ENCODE measurements at places on chromosomes 3 and 15.

GRCh38 chr15:65583701-65584100, 27.2 kb downstream of the INTS14 start:
- peak; percentile 53 for DNase-seq

- peak; percentile 65 for DNase-seq
Measured at GRCh38 chr3:98343647-98344507, 9.8 kb upstream of the OR5K4 start.

DNA sequence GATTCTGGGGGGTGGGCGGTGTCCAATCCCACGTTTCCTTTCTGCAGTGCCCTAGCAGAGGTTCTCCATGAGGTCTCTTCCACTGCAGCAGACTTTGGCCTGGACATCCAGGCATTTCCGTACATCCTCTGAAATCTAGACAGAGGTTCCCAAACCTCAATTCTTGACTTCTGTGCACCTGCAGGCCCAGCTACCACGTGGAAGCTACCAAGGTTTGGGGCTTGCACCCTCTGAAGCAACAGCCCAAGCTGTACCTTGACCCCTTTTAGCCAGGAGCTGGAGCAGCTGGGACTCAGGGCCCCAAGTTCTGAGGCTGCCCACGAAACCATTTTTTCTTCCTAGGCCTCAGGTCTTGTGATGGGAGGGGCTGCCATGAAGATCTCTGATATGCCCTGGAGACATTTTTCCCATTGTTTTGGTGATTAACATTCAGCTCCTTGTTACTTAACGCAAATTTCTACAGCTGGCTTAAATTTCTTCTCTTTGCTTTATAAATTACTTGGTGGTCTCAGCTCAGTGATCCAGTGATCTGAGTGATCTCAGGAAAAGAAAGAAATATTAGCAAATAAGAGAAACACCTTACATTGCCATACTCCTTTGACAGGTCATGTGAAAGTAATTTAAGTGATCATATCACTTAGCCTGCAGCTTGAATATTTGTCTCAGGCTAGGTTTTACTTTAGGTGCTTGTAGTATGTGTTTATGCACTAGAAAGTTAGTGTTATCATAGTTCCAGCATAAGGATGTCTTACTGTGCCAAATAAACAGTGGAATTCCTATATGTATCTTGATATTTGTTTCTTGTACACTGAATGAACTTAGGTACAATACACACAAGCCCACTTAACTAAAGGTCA, 3.0 kb downstream of the SNAP23 start:
- DNase-seq = no peak

- DNase-seq = peak; percentile 83
Measured at GRCh38 chr3:46468753-46469600, 4.3 kb upstream of the LTF start.

- DNase-seq = no peak
Measured at GRCh38 chr3:123085293-123085931, 18.6 kb downstream of the PDIA5 start.

Data from myocyte (in vitro differentiated cells).